ENCODE measurements at places on chromosomes 4 and X. TPM values are rescaled to one million over a fixed set of nuclear protein-coding genes. Genes with fewer than 3 reads are reported as not detected.
A peak's percentile ranks its signal among the peaks of the same experiment; 100 is the strongest.

The NIPAL1 gene
- total RNA-seq, result 0.71 TPM

The ATP2B3 gene
- not detected for total RNA-seq

The TNIP2 gene
- 52.5 TPM for total RNA-seq

The GABRB1 gene
- not detected for total RNA-seq

The MXRA5 gene
- 0.13 TPM for total RNA-seq

The RAB41 gene
- not detected for total RNA-seq

The TMPRSS11F gene
- total RNA-seq, result not detected

The TBX22 gene
- total RNA-seq, result not detected

The IQCM gene
- not detected for total RNA-seq

The IL13RA1 gene
- 34.2 TPM for total RNA-seq

The FAM47B gene
- total RNA-seq, result not detected

GRCh38 chr4:35138449-35138848 is 1105.9 kb downstream of the ARAP2 start:
- DNase-seq, result no peak

GRCh38 chr4:5805270-5805669 is 87.6 kb downstream of the CRMP1 start:
- no peak for DNase-seq

DNA sequence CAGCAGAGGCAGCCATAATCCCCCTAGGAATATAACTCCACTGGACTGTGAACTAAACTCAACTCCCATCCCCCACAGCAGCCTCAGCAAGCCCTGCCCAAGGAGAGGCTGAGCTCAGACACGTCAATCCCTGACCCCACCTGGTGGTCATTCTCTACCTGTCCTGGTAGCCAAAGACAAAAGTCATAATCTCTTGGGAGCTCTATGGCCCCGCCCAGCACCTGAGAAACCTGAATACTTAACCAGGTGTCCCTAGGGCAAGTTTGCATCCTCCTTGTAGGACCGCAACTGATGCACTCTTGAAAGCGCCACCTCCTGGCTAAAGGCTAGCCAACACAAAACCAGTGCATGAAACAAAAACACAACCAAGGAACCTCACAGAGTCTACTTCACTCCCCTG is 18.4 kb downstream of the CT47B1 start:
- DNase-seq, result no peak

- DNase-seq, result peak; percentile 17
Observed at GRCh38 chr4:23279377-23279986, 586.7 kb downstream of the GBA3 start.

DNA sequence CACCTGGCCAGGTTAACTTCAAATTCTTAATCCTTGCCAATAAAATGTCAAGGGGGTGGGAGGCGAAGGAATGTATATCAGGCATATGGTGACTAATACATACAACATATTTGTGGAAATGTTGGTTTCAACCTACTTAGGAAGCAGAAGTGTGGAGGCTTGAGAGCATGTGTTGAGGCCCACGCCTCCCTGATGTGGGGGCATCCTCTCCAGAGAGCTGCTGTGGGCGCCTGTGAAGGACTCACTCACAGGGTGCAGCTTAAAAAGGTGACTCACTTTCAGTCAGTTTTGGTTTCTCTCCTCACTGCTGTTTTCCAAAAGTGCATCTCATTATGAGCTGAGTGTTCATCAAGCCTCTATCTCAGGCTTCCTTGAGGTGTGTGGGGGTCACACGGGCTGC is 27.5 kb downstream of the LNX1 start:
- DNase-seq, result peak; percentile 87

DNA sequence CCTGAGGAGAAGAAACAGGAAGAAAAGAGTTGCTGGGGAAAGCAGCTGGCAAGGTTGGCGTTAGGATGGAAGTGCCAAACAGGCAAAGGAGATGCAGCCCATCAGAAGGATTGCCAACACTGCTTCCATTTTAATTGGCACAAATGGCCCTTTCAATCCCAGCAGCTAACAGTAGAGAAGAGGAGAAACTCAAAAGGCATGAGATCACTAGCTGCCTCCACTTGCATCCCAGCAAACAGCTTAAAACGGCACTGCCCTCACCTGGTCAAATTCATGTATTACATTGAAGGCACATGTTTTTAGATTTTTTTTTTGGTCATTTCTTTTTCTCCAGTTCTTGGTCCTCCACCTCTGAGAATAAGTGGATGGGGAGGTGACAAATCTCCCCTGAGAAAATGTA is 14.9 kb upstream of the LOC101059915 start:
- peak; percentile 42 for DNase-seq

GRCh38 chr4:167715176-167715575 is 377.2 kb upstream of the ANXA10 start:
- DNase-seq, result peak; percentile 29

DNA sequence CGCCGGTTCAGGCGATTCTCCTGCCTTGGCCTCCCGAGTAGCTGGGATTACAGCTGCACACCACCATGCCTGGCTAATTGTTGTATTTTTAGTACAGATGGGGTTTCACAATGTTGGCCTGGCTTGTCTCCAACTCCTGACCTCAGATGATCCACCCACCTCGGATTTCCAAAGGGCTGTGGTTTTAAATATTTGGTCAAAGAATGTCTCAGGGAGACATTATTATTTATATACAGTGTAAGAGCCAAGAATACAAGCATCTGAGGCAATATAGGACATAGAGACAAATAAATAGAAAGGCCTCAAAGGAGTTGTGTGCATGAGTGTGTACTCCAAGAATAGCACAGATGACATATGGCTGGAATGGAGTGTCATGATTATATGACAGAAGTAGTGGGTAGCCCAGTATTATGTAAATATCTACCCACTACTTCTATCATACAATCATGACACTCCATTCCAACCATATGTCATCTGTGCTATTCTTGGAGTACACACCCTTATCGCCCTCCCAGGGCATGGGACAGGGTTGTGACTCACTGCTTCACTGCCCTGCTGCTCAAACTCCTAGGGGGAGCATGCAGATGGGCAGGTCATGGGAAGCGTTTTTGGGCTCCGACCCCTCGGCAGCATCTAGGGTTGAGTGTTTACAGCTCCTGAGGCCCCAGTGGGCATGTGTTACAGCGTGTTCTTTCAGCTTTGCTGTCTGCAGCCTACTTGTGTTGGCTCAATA is 1649.8 kb upstream of the PCDH10 start:
- DNase-seq, result no peak

DNA sequence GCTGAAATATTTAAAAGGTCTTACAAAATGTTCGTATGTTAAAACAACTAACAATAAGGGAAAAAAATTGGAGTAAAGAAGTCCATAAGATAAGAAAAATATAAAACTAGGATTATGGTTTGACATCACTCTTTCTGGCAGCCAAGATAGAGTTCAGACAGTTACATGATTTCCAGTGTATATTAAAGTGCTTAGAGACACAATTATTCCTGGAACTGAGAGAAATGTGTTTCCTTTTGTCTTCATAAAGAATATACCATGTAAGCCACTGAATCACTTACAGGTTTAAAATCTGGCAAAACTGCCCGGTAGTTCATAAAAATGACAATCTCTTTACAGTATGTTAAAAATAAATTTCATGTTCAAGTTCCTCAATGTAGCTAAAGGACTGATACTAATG is 538.7 kb upstream of the ATOH1 start:
- no peak for DNase-seq

- DNase-seq, result peak; percentile 52
Observed at GRCh38 chrX:9746148-9746888, 19.3 kb downstream of the GPR143 start.

DNA sequence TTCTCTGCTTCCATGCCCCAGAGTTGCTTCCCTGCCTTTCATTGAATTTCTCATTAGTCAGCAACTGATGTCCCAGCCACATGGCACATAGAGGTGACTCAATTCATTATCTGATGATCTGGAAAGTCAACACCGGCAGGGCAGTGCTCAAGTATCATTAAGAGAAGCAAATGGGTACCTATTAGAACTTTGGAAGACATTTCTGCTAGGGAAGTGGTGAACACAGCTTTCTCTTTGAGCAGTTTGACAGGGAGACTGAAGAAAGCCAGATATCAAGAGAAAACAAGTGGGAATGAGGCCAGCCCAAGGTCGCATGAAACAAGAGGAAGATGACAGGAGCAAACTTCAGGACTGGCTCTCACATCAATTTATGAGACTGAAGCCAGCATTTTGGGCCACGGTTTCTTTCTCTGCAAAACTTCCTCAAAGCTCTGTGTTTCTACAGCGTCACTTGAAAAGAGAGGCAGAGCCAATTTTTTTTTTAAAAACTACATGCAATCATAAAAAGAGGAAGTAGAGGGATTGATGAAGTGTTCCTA is 108.3 kb upstream of the RPS6KA3 start:
- DNase-seq, result no peak

DNA sequence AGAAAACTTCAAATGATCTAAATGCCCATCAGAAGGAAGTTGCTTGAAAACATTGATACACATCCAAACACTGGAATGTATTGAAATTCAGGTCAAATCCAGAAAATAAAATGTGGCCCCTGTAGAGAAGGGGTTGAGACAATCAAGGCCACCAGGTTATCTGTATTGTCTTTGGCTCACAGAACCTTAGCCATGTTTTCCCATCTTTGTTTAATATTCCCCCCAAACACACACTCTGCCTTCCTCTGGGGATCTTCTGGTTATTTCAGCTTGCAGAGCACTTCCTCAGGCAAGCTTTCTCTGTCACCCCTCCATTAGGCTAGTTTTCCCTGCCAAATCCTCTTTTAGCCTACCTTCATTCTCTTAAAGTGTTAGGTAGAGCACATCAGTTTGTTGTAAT is 30.5 kb downstream of the PAGE2 start:
- DNase-seq, result no peak

GRCh38 chr4:12949719-12950490 is 534.2 kb downstream of the RAB28 start:
- DNase-seq, result no peak

DNA sequence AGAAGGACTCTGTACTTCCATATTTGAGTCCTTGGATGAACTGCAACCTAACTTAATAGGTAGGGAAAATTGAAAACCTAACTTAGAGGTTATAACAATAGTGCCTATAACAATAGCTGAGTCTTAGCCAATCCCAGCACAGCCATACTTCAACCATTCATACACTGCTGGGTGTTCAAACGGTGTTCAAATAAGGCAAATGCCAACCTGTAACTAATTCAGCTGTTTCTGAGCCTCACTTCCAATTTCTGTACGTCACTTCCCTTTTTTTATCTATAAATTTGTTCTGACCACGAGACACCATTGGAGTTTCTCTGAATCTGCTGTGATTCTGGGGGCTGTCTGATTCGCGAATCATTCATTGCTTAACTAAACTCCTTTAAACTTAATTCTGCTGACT is 9.6 kb upstream of the GRSF1 start:
- no peak for DNase-seq

DNA sequence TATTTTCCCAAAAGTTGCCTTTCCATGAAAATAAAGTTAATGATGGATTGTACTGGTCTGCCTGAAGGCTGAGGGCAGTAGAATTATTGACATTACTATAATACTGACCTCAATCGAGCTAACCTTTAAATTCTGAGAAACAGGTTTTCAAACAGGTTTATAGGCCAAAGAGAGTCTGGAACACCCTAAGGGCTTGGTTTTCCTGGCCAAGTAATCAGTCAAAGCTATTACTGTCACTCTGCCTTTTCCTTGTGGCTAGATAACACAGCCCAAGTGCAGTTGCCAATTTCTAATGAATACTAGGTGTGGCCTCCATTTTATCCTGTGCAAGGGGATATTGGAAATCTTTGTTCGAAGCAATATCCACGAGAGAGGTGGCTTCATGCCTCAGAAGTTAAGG is 75.2 kb downstream of the INTS12 start:
- DNase-seq, result no peak

DNA sequence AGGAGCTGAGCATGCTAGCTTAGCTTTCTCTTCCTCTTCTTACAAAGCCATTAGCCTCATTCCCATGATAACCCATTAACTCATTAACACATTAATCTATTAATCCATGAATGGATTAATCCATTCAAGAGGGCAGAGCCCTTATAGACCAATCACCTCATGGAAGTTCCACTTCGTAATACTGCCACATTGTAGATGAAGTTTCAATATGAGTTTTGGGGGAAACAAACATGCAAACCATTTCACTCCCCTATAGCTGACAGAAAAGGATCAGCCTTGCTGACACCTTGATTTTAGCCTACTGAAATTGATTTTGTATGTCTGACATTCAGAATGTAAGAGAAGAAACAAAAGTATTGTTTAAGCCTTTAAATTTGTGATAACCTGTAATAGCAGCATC is 251.8 kb upstream of the GALNTL6 start:
- no peak for DNase-seq

GRCh38 chr4:19033816-19034733 is 1012.5 kb upstream of the LCORL start:
- no peak for DNase-seq

- DNase-seq, result peak; percentile 81
Observed at GRCh38 chr4:84877051-84877833, 89.2 kb downstream of the WDFY3 start.

GRCh38 chr4:43564107-43564506 is 671.6 kb downstream of the GRXCR1 start:
- DNase-seq, result no peak

DNA sequence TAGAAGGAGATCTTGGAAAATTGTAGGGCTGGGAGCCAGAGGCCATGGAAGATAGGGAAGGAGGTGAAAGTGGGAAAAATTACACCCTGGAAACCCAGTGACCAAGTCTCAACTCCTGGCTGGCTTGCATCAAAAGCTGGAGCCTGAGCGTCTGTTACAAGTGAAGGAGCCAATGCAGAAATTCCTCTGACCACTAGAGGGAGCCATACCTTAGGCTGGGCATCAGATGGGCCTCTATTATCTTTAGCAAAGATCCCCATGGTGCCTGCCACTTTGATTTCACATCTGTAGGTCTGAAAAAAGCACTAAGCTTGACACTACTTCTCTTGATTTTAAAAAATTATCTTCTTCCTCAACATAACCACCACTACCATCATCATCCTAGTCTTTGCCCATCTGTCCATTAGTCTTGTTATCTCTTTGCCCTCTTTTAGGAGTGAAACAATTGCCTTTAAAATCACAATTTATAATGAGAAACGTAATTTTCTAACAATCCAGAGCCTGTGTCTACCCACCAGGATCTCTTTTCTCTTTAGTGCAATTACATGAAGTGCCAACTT is 62.9 kb downstream of the ANAPC4 start:
- peak; percentile 60 for DNase-seq

GRCh38 chrX:78643096-78643495 is 16.0 kb downstream of the RTL3 start:
- no peak for DNase-seq

- DNase-seq, result peak; percentile 57
Observed at GRCh38 chrX:123626962-123627361, 105.9 kb downstream of the THOC2 start.

DNA sequence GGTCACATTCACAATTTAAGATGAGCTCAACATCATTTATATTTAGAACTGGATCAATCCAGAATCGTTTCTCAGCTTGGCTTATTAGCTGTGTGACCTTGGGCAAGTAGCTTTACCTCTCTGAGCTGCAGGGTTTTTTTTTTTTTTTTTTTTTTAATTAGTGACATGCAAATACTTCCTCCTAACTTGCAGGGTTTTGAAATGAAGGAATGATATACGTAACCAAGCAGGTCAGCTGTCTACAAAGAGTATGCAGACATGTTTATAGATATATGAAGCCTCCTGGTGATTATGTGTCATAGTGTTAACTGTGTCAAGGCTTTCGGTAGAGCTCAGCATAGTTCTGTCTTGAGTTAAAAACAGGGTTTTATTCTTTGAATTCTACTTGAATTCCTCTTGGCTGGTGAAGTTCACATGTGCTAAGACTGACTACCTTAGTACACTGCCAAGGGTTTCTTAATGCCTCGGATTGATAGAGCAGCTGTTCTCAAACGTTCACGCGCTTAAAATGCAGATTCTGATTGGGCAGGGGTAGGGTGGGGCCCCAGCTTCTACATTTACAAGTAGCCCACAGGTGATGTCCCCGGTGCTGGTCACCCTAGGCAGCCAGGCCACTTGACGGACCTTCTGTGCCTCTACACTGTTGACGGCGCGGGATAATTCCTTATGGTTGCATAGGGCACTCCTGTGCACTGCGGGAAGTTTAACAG is 654 bp upstream of the STS start:
- DNase-seq, result peak; percentile 49
